Stimulated activated CD8-positive, alpha-beta memory T cell treated with anti-CD3 and anti-CD28 coated beads, Interleukin-4, amount 100 ng/mL, for 48 hours (primary cell): ENCODE measurements at places on chromosomes 5 and 9.

DNA sequence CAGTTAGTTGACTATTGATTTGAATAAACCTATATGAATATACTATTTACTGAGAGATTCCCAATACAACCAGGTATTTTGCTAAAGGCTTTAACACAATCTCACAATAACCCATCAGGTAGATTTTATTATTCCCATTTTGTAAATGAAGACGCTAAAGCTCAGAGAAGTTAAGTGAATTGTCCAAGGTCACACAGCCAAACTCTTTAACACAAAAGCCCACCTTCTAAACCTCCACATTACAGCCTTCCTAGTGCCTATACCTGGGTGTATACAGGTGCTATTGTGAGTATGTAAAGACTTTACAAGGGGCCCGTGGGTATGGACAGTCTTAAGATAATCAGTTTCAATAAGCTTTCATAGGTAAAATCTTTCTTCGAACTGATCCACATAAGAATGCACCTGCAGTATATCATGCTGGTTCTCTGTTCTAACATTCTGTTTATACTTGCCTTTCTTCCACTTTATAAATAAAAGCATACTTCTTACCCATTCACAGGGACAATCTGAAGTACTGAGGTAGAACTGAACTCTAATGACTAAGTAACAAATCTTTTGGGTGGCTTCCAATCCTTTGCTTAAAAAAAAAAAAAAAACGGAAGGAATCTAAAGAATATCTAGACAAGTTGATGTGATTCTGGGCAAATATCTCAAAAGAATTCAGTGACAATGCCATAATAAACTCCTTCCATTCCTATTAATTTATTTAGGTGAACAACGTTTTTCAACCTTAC is 59.1 kb downstream of the PJA2 start:
- DNase-seq: no peak

GRCh38 chr9:112382066-112382465 is 2.2 kb downstream of the HSDL2 start:
- DNase-seq: no peak

DNA sequence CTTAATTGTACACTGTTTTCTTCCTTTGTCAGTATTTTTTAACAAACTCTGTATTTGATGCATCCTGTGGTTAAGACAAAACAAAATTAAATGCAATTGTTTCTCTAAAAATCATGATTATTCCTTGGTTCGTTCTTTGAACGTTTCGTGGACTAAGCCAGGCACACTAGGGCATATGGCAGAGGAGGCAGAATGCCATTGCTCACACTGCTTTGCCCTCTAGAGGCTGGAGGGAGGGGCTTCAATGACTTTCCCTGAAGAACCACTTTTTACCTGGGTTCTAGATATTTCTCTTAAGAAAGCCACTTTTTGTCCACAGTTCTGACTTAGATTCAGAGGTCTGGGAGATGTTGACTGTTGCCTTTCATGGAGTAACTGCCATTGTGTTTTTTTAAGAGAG is 236.2 kb upstream of the ADAMTSL1 start:
- no peak for DNase-seq

DNA sequence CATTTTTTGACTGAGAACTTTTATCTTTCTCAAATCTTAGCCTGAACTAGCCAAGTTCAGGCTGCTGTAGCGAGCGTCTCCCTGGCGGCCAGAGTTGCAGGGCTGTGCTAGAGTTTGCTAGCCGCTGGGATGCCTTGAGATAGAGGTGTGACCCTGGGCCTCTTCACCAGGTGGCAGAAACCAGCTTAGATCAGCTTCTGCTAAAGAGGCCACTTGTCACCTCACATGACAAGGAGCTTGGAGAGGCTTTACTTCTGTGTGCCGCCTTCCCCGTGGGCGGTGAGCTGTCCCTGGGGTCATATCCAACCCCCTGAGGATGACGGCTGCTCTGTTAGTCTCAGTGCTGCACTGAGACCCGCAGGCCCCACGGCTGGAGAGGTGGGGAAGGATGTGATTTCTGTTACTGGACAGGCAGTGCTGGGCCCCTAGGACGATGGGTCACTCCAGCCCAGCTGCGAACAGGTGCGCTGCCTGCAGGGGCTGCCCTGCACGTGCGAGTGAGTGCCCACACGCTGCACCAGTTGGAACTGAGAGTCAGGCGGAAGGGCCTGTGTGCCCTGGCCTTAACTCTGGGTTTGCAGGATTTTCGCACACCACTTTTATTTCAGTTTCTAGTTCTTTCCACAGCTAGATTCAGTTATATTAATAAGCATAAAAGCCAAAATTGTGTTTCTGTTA is 63.8 kb downstream of the EHMT1 start:
- no peak for DNase-seq
